ENCODE measurements at places on chromosomes 3 and 15.

- no peak for DNase-seq
Measured at GRCh38 chr3:159818997-159819500, 169.6 kb upstream of the IL12A start.

GRCh38 chr3:6132684-6133432, 728.1 kb upstream of the GRM7 start:
- no peak for DNase-seq

DNA sequence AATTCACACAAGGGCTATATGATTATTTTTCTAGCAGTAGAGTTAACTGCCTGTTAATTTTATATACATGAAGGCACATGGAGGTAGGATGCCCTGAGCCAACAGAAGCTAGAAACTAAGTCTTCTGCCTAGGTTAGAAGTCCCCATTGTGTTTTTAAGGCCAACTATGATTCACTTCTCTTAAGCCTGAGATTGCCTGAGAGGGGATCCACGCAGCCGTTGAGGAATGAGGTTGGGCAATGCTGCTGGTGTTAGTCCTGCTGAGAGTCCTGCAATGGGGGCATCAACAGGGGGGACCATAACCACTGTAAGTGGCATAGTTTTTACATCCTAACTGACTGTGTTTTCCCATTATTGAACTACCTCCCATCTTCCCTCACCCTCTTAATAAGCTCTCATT, 60.1 kb upstream of the PFN2 start:
- DNase-seq, result no peak

GRCh38 chr3:117059067-117059955, 349.7 kb downstream of the TUSC7 start:
- no peak for DNase-seq

DNA sequence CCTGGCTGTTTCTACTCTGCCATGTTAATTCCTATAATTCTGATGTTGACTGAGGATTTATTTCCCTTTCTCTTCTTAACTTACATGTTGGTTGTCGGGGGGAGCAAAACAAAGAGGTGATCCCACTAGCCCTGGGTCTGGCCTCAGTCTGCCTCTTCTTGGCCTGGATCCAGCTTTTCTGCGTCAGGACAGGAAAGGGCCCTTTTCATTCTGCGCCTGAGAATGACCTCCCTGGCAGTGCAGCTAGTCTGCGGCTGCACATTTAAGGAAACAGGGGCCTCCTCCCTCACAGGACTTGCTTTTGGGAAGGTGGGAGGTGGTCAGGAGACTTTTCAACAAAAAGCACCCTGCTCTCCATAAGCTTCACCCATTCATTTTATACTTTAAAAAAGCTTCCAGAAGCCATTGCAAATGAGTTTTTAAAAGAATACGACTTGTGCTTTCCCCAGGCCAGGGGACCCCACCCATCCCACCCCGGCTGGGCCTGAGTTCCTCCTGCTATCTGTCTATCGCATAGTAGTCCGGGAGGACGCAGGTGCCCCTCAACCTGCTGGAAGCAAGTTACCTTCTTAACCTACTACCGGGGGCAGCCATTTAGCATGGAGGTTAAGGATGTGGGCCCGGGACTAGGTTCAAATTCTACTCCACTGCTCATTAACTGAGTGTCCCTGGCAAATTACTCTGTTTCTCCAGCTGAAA, 21.3 kb upstream of the EHD4 start:
- no peak for DNase-seq

GRCh38 chr3:43389388-43390254, 103.3 kb downstream of the SNRK start:
- peak; percentile 76 for DNase-seq

DNA sequence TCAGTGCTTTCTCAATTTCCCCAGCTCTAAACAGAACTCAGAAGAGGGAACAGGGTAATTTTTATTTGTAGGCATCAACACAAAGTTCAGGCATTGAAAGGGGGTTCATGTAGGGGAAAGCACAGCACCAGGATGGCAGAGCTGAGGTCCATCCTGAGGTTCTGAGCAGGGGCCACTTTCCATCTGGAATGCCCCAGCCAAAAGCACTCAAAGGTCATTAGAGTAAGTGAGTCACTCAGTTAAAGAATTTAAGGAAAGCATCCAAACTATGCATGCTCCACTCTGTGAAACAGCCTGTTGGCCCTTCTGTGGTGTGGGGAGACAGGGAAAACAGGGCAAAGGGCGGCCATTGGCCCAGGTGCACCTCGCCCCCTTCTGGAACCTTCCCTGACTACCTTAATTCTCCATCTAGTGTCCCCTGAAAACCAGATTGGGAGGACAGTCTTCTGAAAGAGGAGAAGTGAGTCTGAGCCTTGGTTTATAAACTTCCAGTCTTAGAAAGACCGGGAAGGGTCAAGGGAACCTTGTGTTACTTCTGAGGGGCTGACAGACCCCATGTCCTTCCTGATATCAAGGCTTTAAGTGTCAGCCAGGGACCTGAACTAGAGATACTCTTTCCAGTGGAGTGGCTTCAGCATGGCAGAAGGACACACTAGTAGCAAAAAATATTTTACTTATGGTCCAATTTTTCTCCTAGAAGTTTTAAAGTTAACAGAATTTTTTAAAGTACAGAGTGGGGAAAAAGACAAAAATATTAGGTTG, 133.3 kb downstream of the MYLK start:
- no peak for DNase-seq

DNA sequence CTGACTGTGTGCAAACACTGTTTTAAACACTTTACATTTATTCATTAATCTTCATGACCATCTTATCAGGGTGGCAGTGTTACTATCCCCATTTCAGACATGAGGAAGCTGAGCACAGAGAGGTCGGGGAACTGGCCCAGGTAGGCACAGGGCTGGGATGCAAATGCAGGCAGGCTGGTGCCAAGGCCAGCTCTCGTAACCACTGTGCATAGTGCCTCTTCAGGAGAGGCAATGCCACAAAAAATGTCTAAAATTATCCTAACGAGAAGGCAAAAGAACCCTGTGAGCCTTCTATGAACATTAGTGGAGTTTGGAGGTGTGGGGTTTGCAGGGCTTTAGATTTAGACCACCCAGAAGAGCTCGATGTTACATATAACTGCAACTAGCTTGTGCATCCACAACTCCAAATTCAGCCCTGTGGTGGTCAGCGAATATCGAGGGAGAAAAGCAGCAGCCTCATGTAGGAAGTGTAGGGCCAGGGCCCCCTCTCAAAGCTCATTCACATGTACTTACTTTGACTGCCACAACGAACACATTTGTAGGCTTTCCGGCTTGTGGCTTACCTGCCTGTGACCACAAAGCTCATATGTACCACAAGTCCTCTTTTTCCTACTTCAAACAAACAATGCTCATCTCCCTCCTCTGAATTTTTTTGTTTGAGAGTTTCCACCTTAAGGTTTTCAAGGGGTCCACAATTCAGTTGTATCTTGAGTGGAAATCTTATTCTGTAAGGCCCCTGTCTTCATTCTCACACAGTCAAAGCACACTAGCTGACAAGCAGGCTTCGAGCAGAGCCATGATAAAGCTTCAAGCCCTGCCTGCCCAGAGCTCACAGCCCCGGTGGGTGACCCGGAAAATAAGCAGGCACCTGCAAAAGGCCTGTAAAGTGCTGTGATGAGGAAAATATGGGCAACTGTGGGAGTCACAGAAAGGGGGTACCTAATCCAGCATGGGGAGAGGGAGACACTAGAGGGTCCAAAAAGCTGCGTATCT, 722.9 kb upstream of the CFAP20DC start:
- DNase-seq, result peak; percentile 52

GRCh38 chr15:36601497-36601932, 22.1 kb downstream of the CDIN1 start:
- no peak for DNase-seq

- peak; percentile 14 for DNase-seq
Measured at GRCh38 chr15:95620934-95621579, 709.4 kb upstream of the NR2F2 start.

DNA sequence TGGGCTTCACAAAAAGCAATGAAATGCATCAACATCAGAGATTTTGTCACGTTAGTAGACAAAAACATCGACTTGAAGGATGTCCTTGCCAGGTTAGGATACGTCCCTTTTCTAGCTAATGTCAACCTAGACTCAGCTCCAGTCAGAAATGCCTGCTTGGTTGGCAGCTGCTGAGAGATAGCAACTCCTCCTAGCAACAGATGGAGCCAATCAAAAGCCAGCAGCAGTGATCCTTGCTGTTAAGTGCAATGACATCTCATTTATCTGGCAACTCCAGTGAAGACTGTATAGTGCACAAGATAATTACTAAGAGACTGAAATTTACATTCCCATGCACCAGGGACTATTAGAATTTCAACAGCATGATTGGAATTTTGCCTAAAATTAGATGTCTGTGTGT, 424.1 kb downstream of the FGF12 start:
- no peak for DNase-seq

DNA sequence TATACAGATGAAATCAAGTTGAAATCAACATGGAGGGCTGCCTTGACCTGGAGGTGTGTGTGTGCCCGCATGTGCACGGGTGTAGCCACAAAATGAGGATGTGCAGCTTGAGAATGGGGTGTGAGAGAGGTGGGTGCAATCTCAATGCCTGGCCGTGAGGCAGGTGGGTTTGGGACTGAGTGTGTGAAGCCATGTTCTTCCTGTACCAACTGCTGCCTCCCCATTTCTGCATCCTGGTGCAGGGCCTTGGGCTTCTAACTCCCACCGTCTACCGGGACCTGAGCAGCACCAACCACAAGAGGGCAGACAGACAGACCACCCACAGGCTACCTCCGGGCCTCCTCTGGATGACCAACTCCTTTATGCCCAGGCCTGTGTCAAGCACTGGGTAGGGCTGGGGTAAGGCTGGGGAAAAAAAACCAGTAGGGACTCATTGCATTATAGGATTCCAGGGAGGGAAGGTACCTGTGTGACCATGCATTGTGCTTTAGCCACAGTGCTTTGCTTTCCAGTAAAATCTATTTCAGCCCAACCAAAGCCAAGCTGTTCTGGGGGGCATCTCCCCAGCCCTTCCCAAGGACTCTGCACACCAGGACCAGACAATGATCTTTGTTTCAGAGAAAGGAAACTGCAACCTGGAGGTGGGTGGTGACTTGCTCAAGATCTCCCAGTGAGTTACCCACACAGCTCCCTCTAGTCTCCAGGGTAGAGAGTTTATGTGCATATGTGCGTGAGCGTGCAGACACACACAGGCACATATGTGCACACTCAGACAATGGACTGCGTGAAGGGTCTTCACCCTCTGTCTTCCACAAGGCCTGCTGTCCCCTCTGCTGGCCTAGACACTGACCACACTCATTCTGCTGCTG, 162.2 kb upstream of the TLE3 start:
- peak; percentile 38 for DNase-seq

DNA sequence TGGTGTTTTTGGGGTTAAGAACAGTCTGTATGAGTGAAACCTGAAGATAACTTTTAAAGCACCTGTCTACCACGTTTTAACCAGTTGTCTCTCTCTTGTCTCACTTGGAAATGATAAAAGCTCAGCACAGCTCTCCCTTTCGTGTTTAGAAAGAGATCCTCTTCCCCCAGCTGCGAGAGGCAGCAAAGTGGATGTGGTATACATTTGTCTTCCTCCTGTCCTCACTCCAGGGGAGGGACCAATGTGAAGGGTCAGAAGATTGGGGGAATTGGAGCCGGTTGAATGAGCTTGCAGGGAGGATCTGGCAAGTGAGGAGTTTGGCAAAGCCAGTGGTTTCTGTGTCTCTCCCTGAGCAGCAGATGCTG, 14.6 kb downstream of the SMAD6 start:
- DNase-seq, result no peak

GRCh38 chr15:60091911-60092310, 87.8 kb downstream of the FOXB1 start:
- no peak for DNase-seq

GRCh38 chr15:51447855-51448621, 106.6 kb downstream of the GLDN start:
- DNase-seq, result no peak

- DNase-seq, result no peak
Measured at GRCh38 chr3:38100498-38100897, 36.4 kb downstream of the ACAA1 start.

DNA sequence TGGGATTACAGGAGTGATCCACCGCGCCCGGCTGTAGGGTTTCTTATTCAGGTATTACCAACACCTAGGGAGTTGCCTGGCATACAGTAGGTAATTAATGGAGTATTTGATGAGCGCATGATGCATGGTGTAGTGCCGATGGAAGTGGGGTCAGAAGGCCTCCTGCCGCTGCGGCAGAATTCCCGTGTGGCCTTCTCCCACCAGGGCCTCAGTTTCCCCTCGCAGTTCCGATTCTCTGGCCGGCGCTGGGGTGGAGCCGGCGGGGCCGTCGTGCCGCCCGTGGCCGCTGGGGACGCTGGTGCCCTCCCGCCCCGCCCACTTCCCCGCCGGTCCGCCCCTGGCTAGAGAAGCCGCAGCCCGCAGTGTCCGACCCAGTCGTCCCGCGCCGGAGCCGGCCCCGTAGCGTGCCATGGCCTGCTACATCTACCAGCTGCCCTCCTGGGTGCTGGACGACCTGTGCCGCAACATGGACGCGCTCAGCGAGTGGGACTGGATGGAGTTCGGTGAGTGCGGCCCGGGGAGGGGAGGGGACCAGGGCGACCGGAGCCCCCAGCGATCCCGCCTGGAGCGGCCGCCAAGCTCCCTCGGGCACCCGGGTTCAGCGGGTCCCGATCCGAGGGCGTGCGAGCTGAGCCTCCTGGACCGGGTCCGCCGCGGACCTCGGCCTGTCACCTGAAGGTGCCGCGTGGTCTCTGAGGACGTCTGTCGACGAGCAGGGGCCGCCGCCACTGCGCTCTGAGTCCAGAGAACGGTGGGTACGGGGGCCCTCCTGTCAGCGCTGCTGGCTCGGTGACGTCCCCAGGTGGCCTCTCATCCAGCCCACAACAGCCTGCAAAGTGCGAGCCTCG, at the start of gene IRAK2:
TSS of gene IRAK2 (plus strand) at position 374 of the 848 bp plus-strand sequence. CDS start at position 410, 36 bp downstream.
- peak; percentile 64 for DNase-seq

DNA sequence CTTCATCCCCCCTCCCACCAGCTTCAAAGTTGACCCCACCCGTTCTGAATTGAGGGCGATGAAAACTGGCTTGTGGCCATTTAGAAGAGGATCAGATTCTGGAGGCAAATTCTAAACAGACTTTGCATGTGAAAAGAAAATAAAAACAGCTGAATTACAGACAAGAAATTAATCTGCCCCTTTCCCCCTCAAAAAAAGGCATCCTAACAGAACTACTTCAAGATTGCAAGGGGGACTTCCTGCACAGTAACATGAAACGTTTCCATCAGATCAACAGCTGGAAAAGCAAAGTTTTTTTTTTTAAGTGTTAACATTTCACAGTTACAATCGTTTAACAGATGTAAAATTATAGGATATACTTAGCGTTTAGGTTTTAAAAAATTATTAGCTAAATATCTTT, 229.3 kb downstream of the RORA start:
- DNase-seq, result no peak

DNA sequence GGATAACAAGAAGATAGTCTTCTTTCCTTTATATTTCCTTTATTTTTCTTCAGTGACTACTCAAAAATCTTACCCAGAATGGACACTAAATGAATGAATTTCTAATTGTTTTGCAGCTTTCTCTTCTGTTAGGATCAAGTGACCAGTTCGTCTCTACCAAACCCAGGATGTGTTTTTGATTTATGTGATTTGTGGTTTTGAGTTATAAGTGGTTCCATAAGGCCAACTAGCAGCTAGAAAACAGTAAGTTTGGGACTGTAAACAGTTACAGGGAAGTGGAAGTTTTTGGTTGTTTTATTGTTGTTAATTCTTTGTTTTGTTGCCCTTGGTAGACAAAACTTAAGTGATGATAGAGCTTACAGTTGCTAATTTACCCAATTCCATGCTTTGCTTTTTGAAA, 456.5 kb downstream of the IL5RA start:
- no peak for DNase-seq

Measured in activated CD4-positive, alpha-beta T cell treated with anti-CD3 and anti-CD28 coated beads for 48 hours (primary cell).